ENCODE measurements at places on chromosomes 11 and 22.

DNA sequence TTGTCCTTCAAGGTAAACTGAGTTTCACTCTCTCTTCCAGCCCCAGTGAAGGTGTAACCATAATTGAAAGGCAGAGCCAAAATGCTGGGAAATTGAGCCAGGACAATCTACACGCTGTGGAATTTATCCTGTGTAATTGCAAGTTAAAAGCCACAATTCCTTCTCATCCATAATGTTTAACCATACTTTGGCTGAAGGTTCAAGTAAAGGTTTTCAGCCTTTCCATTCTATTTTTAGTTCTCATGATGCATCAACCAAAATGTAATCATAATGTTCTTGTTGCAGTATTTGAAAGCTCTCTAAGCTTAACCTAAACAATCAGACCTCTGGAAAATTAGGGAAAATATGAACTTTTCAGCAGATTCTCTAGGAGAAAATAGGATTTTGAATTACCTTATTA is 14.0 kb upstream of the ARHGAP42 start:
- no peak for DNase-seq

- DNase-seq: no peak
These were observed 129.9 kb downstream of the NAV2 start for GRCh38 chr11:19842505-19842904.

DNA sequence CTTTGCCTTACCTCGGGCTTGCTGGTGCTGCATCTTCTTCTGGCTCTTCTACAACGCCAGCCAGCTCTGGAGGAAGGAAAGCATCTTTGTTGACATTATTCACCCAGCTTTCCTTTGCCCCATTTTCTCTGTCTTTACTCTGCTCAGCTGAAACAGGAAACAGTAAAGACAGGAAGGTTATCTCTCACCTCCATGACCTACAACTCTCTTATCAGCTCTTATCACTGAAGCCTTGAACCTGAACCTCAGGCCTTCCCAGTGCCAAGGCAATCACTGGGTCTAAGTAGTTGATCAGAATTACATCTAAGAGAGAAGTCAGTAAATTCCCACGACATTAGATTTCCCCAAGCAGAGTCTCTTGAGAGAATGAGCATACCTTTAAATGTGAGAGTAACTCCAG is 59.6 kb upstream of the CCDC89 start:
- DNase-seq: no peak

DNA sequence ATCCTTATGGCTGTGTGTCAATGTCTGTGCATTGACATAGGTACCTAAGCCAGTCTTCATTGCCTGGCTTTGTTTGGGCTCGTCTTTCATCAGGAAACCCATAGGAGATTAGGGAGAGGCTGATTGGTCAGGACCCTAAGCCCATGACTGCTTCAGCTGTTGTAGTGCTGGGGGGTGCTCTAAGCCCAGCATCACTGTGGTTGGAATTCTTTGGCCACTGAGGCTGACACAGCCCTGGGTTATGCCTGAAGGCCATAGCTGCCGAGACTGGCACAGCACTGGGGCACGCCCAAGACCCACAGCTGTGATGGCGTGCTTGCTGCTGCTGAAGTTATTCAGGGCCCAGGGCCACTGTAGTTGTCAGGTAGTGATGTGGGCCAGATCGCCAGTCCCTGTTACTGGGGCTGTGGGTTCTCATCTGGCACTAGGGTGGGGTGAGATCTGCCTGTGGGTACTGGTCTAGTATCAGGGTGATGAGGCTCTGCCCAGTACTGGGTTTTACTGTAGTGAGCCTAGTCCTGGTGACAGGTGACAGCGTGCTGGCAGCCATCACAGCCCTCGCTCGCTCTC is 4.9 kb downstream of the USP18 start:
- DNase-seq: no peak

GRCh38 chr11:46414466-46414796 is 22.9 kb upstream of the CHRM4 start:
- no peak for DNase-seq

- DNase-seq: no peak
These were observed 47.0 kb upstream of the PSMA1 start for GRCh38 chr11:14567064-14567651.

DNA sequence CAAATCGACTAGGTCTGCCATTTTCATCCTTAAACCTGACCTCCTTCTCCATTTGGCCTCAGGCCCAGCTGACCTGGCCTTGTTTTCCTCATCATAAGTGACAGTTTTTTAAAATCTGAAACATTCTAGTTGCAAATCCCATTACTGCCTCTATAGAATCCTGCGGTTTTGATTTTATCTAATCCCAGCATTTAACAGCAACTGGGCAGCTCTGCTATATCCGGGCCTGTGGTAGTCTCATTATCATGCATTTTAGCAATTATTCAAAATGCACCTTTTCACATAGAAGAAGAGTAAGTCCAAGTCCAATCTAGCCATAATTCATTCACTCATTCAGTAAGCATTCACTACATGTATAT is 28.6 kb upstream of the BIRC3 start:
- no peak for DNase-seq

DNA sequence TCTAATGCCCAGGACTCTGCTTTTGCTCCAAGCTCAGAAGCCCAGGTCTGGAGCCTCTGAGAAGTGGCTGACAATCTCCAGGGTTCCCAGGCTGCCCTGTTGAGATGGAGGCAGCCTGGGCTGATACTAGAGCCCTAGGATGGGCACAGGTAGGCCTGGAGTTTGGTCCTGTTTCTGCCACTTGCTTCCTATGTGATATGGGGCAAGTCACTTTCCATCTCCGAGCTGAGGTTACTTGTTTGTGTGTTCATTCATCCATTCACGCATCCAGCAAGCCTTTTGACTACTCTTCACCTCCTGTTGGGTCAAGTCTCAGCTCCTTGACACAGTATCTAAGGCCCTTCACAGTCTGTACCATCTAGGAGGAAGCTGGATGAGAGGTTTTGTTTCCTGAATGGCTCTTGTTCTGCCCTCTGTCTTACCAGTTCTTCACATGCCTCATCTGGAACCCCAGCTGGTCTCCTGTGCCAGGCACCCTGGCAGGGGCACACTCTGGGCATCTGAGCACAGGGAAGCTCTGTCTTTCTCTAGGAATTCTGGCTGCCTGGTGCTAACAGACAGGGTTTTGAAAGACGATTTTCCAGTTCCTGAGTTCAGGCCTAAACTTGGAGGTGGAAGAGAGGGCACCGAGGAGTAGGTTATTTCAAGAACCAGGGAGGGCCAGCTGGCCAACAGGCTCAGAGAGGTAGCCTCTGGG is 53.2 kb upstream of the AMPD3 start:
- DNase-seq: no peak

- DNase-seq: no peak
These were observed 8.8 kb downstream of the RIN1 start for GRCh38 chr11:66327171-66328030.

DNA sequence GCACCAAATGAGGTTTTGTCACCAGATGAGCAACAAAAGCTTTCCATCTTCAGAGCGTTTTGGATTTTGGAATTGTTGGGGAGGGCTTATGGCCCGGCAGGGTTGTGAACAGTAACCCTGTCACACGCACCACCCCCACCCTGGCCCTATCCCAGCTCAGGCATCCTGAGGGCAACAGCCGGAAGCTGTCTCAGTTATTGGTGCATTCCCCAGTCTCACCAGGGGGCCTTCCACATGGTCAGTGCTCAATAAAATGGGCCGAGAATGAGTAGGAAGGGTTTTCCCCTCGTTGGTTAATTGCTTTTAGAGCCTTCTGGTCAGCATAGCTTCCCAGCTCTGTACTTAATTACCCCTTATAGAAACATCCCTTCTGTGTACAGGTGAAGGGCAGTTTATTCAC is 46.0 kb downstream of the LRP5 start:
- DNase-seq: no peak

Measured in thoracic aorta (tissue), 2 donors.